ENCODE measurements at places on chromosomes 16 and 17.

GRCh38 chr17:50118076-50118827 is 11.7 kb downstream of the SAMD14 start:
- no peak for DNase-seq

GRCh38 chr16:47887496-47887895 is 268.3 kb downstream of the ABCC12 start:
- no peak for DNase-seq

DNA sequence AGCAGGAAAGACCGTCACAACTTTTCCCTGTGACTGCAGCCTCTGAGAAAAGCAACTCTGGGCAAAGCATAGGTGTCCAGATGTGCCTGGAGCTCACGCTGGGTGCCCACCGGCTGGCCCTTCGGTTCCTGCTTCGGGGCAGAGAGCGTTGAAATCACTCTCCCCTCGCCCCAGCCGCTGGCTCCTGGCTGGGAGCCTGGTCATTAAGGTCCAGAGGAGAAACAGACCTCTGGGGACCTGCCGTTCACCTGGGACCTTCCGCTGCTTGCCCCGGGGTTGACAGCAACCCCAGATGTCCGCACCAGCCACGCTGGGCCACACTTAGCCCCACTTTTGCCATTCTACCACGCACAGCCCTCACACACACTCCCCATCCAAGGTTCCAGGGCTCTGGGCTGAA is 13.1 kb downstream of the MRM3 start:
- DNase-seq = no peak

DNA sequence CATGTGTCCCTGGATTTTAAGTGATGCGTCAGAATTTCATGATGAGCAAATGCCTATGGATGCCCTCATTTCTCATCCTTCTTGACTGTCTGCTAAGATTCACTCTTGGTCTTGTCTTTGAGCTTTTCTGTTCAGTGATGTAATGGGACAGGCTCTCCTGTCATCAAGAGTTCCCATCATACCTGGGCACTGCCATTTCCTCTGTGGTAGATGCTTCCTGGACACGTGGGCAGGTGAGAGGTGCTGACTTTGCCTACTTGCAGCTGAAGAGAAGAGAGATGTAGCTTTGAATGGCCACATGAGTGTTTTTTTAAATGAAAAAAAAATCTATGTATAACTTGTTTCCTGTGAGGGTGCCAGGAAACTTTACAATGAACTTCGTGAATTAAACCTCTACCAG is 557.7 kb downstream of the MAF start:
- no peak for DNase-seq

GRCh38 chr17:67863624-67864247 is 38.4 kb downstream of the BPTF start:
- no peak for DNase-seq

DNA sequence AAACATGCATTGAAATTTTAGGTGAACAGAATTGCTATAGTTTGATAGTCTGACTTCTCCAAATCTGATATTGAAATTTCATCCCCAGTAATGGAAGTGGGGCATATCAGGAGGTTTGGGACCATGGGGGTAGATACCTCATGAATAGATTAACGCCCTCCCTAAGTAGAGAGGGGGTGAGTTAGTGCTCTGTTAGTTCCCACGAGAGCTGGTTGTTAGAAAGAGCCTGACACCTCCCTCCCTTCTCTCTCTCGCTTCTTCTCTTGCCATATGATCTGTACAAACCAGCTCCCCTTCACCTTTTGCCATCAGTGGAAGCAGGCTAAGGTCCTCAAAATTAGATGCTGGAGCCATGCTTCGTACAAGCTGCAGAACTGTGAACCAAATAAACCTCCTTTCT is 78.8 kb downstream of the BRIP1 start:
- no peak for DNase-seq

DNA sequence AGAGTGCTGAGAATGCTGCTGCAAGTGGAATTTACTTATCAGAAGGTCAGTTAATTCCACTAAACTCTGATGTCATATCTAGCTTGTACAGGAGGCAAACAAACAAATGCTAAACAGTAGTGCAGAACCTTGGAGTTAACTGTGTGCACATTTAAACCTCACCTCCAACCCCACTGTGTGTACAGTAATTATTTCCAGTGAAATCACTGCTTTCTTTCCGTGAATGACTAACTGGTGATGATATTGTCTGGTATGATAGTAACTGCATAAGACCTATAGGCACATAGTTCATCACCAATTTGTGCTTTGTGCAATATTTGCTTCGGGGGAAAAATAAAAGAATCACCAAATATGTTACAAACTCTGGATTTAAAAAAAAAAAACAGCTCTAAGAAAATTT is 492.5 kb upstream of the HSBP1 start:
- no peak for DNase-seq

GRCh38 chr17:81601525-81602120 is 35.3 kb downstream of the NPLOC4 start:
- peak; percentile 7 for DNase-seq

- no peak for DNase-seq
Measured at GRCh38 chr16:678209-678857, 1.9 kb upstream of the STUB1 start.

Measured in activated T-helper 1 cell treated with Interleukin-2 at 50 U/mL for 16 hours (primary cell).